ENCODE measurements at places on chromosomes 1 and 21.

- no peak for DNase-seq
Observed at GRCh38 chr21:30153697-30154340, 12.8 kb downstream of the CLDN17 start.

- DNase-seq, result no peak
Observed at GRCh38 chr1:245867738-245868137, 639.3 kb downstream of the SMYD3 start.

- DNase-seq, result peak; percentile 40
Observed at GRCh38 chr1:40936931-40937339, 42.6 kb upstream of the CTPS1 start.

DNA sequence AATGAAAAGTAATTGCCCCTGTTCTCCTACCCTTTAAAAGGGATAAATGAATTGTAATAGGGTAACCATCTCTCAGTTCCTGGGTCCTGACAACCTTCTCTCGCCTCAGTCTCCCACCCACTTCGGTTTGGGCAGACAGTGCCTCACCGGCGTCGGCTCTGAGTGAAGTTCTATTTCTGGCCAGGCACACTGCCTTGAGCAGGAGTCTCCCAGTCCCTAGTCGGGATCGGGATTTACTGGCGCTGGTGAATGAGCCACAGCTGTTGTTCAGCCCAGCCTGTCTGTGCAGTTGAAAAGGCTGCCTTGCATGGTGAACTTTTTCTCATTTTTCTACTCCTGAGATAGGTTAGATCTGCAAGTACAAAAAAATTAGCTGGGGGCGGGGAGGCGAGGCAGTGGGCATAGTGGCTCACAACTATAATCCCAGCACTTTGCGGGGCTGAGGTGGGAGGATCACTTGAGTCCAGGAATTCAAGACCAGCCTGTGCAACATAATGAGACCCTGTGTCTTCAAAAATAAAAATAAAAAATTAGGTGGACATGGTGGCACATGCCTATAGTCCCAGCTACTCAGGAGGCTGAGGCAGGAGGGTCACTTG, 7.4 kb downstream of the PLEKHM2 start:
- DNase-seq, result peak; percentile 50

DNA sequence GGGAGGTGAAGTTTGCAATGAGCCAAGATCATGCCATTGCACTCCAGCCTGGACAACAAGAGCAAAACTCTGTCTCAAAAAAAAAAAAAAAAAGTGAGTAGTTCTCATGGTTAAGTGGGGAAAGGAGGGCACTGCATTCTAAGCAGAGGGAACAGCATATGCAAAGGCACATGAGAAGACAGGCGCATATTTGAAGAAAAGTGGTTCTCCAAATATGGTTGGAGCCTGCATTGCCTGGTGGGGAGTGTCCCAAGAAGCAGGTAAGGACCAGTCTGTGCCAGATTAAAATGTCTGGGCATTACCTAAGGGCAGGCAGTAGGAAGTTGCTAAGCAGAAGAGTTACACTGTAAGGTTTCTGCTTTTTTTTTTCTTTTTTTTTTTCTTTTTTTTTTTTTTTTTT, 2.5 kb upstream of the KPNA6 start:
- no peak for DNase-seq

DNA sequence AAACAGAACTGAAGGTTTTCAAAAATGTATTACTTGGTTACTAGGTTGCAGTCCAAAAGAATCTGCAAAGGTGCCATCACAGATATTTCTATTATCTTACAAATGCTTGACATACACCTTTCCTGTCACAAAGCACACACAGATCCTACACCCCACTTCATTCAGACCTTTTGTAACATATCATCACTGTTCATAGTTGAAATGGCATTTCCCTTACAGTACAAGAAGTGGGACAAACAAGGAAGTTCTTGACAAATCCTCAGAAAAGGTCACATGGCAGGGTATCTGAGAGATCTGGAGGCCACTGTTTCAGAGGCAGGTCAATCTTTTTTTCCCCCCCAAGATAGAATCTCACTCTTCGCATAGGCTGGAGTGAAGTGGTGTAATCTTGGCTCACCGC, 21.3 kb downstream of the TOR1AIP2 start:
- no peak for DNase-seq

DNA sequence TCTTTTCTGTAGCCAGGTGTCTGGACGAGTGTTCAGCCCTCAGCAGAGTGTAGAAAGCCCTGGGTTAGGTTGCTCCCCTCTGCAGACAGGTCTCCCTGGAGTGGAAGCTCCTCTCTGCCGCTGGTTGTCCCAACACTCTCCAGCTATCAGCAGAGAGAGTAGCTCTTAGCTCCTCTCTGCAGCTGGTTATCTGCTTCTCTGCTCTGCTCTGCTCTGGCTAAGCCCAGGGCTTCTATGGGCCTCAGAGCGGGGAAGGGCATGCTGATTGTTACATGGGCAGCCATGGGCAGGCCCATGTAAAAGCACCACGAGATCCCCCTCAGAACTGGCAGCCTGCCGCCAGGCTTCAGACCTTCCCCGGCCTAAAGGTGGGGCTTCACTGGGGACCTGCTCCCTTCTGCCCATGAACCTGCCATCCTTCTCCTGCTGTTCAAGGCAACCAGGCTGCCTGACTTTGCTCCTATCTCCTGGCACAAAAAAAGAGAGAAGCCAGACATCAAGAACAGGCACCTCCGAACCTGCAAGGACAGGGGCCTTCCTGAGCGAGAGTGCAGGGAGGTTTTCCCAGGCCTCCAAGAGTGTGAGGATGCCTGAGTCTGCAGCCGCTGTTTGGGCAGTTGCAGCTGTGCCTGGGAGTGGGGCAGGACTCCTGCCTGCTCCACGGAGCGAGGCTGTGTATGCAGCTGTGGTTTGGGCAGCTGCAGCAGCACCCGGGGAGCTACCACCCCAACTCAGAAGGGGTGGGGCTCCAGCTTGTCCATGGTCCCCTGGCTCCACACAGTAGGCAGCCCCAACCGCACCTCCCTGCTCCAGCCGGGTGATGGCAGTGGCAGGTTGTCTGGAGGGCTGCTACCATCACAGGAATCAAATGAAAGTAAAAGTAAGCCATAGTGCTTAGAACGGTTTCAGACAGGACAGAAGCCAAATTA, 973.7 kb downstream of the LTN1 start:
- no peak for DNase-seq

GRCh38 chr1:10909697-10910680, 102.5 kb upstream of the TARDBP start:
- peak; percentile 49 for DNase-seq

GRCh38 chr1:229986737-229987337, 80.2 kb upstream of the GALNT2 start:
- DNase-seq, result no peak

DNA sequence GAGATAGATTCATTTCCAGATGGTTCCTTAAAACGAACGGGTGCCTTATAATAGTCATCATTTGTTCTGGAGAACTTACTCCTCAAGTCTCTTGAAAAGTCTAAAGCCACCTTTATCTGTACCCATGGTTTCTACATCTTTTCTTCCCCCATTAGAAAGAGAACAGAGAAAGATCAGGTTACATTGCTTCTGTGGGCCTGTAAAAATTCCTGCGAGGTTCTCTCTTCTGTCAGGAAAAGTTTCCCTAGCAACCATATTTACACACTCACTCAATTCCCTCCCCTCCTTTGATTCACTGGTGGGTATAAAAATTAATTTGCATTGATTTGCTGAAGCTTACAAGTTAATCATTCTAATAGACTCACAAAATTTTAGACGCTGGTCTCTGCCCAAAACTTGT, 6.7 kb downstream of the PHC2 start:
- DNase-seq, result no peak

- DNase-seq, result no peak
Observed at GRCh38 chr1:23563755-23564374, 4.6 kb upstream of the ID3 start.

DNA sequence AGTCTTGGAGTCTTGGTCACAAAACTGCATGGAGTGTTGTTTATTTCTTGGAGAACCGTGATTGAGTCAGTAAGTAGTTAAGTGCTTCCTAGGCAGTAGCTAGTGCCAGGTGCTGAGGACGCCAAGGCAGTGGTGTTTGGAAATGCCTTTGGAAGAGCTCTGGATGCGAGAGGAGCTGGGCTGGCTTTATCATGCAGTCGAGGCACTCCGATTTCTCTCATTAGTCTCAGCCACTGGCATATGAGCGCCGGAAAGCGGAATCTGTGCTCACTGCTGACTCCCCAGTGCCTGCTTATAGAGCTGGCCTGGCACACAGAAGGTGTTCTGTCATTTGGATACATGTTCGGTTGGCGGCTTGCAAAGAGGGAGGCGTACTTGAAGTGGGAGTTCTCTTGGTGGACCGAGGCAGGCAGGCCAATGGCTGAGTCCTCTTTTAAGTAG, 3.6 kb downstream of the TENT5C start:
- DNase-seq, result no peak

DNA sequence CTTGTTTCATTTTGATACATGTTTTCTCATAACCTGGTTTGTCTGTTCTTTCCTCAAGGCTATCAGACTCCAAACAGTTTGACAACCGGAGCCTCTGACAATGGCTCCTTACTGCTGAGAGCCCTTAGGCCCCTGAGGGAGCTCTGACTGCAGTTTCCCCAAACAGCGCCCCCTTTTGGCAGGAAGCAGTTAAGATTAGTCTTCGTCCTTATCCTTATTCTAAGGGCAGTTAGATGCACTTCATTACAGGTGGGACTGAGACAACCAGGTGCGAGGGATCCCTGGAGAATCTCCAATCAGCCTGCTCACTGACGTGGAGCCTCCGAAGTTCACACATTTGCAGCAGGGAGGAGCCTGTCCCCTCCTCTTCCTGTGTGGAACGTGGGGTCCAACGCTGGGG, 393.1 kb downstream of the BRINP3 start:
- DNase-seq, result no peak

- DNase-seq, result no peak
Observed at GRCh38 chr1:11857164-11857851, 1.4 kb downstream of the NPPB start.

GRCh38 chr1:33348676-33349080, 27.8 kb upstream of the A3GALT2 start:
- peak; percentile 46 for DNase-seq

DNA sequence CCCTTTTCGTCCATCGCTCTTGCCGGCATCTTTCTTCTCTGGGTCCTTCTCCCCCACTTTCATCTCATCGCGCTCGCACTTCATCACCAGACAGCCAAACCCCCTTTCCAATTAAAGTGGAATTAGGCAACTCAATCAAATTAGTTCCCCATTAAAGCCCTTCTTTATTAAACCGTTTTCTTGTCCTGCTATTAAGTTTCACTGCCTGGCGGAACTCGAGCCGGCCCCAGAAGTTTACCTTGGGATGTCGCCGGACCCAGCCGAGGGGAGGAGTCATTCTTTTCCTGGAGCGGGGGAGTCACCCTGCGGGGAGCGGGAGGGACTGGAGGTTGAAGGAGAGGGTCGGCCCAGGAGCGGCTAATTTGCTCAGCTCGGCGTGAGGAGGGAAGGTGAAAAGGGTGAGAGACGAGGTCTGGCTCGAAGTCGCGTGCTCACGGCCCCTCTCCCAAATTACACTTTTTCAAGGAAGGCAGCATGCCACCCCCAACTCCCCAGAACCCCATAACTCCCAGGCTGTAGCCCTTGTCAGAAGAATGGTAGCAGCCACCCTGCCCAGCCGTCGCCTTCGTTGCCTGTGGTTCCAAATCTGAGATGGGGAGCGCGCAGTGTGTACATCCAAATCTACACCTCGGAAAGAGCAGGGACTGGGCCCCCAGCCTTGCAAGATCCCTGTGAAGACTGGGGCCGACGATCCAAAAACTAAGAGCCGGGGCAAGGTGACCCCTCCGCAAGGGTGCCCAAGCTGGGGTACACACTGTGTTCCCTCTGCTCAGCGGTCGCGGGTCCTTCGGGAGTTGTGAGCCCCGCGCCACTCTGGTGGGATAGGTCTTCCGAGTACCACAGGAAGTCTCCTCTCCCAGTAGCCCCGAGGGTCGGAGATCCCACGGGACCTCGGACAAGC, 6.4 kb downstream of the DMRTA2 start:
- DNase-seq, result no peak

DNA sequence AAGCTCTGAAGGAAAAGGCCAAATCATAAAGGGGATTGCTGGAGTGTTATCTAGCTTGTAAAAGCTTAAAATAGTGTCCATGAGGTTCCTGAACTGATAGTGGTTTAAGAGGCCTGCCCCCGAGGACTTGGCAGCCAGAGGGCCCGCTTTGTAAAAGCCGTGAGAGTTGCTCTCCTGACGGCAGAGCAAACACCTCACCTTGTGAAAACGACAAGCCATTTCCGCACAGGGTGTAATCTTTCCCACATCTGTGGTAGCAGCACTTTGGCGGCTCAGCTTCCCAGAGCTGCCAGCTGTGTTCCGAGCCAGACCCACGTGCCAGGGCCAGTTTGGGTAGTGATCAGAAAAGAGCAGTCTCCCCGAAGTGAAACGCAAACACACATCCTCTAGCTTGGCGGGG, 37.0 kb downstream of the SERBP1 start:
- DNase-seq, result no peak

DNA sequence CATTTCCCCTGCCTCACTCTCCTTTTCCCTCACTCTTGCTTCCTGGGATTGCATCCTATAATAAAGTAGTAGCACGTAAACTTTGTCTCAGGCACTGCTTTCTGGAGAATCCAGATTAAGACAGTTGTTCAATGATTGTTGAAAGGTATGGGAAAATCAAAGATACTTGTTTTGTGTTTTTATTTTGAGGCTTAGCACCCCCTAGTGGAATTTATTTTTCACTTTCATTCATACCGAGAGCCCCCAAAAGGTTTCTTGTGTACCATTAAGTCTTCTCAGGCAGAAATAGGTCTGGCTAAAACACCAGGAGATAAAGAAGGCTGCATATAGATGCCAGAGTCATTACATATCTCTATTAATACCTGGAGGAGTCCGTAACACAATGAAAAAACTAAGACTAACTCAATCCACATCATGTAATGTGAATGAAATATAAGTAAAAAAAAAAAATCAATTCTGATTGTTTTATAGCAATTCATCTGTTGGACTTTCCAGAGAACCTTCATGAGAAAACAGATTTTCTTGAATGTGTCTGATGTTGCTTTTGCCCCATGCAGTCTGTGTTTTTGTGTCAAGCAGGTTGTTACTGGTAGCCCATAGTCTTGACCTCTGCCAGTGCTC, 103.5 kb downstream of the RPE65 start:
- DNase-seq, result peak; percentile 49

DNA sequence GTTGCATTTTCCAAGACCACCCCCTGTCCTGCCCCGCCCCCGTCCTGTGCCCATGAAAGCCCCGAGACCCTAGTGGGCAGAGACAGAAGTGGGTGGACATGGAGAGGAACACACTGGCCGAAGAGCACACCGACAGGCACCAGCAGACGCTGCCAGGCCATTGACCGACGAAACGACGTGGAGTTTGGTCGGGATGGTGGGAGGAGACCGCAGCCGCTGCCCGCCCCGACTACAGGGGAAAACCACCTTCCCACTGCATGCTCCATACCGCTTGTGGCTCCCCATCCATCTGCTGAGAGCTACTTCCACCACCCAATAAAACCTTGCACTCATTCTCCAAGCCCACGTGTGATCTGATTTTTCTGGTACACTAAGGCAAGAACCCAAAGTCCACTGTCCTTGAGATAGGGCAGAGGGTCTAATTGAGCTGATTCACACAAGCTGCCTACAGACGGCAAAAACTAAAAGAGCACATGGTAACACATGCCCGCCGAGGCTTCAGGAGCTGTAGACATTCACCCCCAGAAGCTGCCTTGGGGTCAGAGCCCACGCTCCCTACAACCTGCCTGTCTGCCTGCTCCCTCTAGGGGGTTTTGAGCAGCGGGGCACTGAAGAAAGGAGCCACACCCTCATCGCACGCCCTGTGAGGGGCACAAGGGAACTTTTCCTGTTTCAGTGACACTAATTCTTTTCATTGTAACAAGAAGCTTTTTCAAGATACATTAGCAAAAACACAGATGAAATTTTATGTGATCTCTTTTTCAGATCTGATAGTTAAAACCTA, 81.2 kb upstream of the RAB3GAP2 start:
- no peak for DNase-seq
